ENCODE measurements at places on chromosomes 2 and 18.
A peak's percentile ranks its signal among the peaks of the same experiment; 100 is the strongest.

DNA sequence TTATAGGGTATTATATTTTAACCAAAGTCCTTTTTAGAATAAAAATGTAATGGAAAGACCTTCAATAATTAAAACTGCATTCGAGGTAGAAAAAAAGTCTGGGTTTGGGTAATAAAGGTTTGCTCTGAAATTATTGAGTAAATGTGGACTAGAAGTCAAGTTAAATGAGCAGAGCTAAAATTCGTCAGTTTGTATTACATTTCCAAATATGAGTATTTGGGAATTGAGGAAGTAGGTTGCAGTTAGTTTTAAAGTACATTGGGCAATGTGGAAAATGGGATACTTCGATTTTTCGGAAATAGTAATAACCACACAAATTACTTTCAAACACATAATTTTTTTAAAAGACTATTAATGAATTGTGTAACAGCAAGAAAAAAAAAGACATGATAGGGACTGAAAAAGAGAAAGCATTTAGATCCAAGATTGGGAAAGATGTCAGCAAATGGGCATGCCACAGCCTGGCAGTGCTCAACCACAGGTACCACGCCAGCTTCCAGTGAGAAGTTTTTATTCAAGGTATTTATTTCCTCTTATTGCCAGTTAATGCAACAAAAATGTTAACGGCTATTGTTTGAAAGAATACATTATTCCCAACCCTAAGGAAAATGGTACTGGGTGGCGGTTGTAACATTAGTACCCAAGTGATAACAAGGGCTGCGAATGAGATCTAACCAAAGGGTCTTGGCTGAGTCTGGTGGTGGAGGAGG, 50.0 kb downstream of the TTC39C start:
- no peak for DNase-seq

DNA sequence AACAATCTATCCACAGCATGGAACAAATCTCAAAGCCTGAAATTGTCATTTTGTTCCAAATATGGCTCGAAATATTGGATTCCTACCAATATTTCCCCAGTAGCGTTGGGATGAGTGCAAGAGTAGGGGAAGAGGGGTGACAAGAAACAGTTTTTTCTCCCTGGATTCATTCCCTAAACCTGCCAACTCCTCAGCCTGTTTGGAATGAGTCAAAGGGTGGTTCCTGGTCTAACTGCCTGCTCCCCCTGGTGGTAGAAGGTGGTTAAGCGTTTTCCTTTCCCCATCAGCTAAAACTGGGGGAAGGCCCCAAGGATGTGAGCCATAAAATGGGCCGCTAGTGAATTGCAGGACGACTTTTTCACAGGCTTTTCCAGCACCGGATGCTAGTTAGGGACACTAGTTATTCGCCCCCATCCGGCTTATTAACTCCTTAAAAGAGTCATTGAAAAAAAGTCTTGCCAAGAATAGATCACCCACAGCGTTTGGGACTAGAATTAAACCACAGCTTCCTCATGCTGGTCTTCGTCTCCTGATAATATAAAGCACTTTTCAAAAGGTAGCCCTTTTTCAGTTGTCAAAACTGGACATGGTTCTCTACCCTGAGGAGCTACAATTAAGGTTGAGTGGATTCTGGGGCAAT, 72.5 kb downstream of the DHRS9 start:
- DNase-seq: peak; percentile 20

GRCh38 chr2:44706681-44707553, 234.6 kb upstream of the SIX3 start:
- no peak for DNase-seq

GRCh38 chr2:169979025-169979424, 151.8 kb downstream of the UBR3 start:
- DNase-seq: no peak

GRCh38 chr18:41206341-41206830, 748.6 kb upstream of the PIK3C3 start:
- no peak for DNase-seq

DNA sequence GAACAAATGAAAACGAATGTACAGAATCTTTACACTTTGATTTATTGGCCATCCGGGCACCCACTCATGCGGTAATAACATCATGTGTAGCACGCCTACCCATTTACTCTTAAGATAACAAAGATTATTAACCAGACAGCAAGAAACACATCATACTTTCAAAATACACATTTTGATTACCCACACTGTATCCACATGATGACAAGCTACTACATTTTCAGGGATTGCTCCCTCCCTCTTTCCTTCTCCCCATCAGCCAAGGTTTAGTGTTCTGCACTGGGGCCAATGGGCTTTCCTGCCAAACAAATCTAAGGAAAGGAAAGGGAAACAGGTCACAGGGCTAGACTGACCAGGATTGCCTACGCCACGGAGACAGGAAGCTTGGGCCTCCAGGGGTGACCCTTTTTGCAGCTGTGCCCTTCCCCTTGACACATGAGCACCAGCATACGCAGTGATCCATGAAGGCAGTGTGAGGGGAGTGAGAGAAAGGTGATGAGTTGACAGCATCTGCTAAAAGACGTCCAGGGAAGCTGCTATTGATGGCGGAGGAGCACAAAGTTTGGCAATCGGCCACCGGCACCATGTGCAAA, 76.5 kb downstream of the ZNF521 start:
- no peak for DNase-seq

- DNase-seq: no peak
Observed at GRCh38 chr18:31702449-31702848, 18.1 kb upstream of the B4GALT6 start.

DNA sequence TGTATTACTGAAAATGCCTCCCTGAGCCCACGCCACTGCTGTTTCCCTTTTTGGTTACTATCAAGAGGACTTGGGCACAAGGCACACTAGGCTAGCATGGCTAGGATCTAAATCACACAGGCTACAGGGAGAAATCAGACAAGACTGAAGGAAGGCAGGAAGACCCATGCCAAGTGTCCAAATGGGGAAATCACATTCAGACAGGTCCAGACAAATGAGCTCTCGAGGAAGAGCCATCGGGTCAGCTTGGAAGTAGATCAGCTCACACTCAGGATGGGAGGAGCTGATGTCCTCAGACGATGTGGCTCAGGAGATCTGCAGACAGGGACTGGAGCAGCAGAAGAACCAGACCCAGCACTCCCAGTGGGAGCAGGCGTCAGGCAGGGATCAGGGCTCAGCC, 113.2 kb downstream of the COL6A3 start:
- DNase-seq: no peak

DNA sequence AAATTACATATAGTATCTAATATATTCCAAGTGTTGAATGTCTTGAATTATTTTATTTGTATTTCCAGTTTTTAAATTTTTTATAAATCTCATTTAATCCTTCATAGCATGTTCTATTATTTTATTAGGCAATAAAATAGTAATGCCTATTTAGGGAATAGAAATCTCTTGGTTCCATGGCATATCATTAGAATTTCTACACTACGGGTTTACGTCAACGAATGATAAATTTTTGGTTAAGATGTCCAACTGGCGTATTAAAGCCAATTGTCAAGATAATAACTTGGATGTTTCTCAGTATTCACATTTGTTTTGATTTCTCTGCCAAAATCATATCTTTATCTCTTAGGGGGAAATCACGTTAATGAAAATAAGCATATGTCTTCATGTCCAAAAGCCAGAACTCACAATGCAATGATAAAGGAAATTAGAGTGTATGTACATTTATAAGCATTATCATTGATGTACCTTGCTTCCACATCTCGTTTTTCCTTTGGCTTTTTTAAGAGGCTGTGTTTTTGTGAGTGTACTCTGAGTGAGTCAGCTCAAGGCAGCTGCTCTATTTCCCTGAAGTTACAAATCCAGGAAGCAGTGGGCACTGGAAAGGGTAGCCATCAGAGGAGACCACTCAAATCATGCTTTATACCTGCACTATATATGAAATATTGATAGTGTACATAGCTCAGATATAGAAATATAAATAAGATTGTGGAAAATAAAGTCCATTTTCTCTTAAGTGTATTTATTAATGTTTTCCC, 115.8 kb upstream of the PDE1A start:
- DNase-seq: no peak

- DNase-seq: no peak
Observed at GRCh38 chr2:200470230-200470629, 39.6 kb downstream of the KCTD18 start.

DNA sequence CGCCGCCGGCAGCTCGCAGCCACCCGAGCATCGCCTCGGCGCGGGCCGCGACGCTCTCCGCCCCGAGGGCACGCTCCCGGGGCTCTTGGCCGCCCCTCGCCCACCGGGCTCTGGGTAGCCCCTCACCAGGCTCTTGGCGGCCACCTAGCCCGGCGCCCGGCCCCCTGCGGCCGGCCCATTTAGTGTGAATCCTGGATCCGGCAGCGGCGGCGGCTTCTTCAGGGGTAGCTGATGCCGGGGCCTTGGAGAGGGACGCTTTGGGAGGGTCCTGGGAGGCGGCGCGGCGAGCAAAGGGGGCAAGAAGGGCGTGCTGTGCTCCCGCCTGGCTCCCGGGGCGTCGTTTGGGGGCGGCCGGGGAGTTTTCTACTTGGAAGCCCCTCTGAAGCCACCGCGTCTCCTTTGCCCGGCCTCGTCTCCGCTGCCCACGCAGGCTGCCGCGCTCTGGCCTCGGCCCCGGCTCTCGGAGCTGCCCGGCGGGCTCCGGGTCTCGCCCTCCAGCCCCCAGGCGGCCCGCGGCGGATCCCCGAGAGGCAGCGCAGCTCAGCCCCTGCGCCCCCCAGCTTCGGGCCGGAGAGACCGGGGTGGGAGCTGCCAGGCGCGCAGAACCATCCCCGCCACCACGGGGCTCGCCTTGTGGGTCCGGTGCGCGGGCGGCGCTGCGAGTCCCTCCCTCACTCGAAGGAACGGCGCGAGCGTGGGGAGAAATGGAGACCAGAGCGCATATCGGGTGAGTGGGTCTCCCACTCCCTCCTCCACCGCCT, 509 bp downstream of the PIEZO2 start:
- no peak for DNase-seq

DNA sequence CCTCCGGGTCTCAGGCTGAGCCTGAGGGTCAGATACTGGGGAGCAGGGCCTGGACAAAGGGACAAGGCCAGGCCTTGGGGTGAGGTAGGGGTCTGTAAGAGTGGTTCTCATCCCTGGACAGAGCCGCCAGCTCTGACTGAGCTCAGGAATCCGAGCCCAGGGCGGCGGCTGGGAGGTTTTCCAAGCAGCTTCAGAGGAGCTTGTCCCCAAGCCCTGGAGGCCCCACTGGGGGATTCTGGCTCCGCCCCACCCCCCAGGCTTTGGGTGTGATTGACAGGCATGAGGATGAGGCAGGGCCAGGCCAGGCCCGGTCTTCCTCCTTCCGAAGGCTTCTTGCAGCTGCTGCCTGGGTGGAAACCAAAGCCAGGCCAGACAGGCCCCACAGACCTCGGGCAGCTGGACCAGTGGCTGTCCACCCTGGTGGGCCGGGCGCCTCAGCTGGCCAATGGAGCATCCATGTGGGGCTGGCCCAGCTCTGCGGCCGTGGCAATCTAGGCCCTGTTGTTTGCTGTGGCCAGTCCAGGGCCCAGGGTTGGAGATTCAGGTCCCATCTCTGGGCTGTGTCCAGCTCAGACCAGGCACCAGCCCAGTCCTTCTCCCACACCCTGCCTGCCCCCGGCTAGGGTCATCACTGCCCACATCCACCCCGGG, 23.1 kb upstream of the GPC1 start:
- no peak for DNase-seq

DNA sequence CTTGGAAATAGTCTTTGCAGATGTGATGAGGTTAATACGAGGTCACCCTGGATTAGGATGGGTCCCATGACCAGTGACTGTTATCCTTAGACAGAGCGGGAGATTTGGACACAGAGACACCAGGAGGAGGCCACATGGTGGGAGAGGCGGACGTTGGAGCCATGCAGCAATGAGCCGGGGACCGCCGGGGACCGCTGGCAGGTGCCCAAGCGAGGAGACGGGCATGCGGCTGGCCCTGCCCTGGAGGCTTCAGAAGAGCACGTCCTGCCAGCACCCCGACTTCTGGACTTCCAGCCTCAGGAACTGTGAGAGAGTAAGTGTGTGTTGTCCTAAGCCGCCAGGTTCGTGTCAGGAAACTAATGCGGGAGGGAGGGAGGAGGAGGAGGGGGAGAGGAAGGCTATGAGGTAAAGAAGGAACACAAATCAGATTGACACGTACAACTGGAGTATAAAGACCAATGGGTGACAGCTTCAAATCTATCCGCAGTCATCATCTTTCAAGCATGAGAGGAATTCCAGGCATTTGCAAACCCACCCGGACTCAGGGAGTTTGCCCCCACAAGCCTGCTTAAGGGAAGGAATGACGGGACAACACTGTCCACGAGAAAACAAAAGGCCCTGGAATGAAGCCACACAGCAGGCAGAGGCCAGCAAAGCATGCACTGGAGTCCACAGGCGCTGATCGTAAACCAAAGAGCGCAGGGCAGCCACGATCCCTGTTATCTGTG, 11.6 kb upstream of the BOK start:
- DNase-seq: no peak

- no peak for DNase-seq
Observed at GRCh38 chr18:45127405-45127804, 446.7 kb downstream of the SETBP1 start.

DNA sequence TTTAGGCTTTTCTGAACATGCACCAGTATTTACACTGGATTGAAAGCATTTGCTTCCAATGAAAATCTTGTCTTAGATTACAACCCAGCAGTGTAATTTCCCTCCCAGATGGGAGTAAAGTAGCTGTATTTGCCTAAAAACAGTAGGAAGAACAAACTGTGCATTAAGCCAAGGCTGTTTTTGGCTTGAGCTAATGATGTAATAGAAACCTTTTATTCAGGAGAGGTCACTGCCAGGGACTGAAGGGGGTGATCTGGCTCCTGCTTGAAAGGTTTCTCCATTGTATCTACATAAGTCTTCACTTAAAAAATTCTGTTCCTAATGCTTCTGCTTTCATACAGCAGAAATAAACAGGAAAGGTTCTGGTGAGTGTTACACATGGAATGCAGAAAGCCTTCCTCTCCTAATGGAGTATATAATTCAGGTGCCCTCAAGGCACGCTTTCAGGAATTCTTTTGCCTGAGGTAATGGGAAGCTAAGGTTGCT, 74.4 kb downstream of the MEIS1 start:
- no peak for DNase-seq

DNA sequence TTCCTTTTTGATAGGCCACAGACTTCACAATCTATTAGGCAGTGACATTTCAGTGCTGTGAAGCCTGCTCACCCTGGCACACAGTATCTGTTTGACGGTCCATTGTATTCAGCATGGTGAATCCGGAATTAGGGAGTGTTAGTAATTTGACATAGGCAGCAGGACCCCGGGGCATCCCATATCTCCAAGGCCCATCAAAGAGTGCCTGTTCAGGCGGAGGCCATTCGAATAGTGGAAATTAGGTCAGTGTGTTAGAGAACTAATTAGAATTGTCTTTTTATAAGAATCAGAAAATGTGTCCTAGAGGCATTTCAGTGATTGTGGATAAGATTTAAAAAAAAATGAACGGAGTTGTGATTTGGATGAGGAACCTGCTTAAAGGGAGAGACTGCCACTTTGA, 818.8 kb upstream of the SOX11 start:
- DNase-seq: no peak

- DNase-seq: peak; percentile 9
Observed at GRCh38 chr2:148201075-148202004, 180.4 kb downstream of the MBD5 start.
